Activated naive CD4-positive, alpha-beta T cell treated with anti-CD3 and anti-CD28 coated beads for 36 hours (primary cell): ENCODE measurements at places on chromosomes 2 and 18. TPM values are rescaled to one million over a fixed set of nuclear protein-coding genes. Genes with fewer than 3 reads are reported as not detected.

DNA sequence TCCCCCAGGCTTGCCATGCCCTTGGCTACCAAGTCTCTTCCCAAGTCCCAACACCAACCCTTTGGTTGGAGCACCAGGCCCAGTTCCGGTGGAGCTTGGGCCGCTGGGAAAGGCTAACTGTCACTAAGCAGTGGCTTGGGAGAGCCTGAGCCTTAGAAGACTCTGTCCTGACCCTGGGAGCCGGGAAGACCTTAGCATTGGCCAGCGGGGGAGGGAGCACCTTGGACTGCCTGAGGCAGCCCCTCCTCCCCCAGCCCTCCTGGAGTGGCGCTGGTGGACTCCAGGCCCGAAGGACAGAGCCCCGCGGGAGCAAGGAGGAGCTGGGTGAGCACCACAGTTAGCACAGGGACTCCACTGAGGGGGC lies 62.5 kb upstream of the POMC start:
- peaks cover 24% of the 10 kb centered on the region for H3K36me3 ChIP-seq
- DNase-seq = no peak
- no peaks in the 10 kb centered on the region for H3K27me3 ChIP-seq
- H3K27ac ChIP-seq = no peak overlapping the region

- H3K36me3 ChIP-seq = peaks cover 22% of the 10 kb centered on the region
- no peaks in the 10 kb centered on the region for H3K4me1 ChIP-seq
- no peak for DNase-seq
- no peak overlapping the region for H3K27ac ChIP-seq
- no peak overlapping the region for H3K4me3 ChIP-seq
These were observed 48.9 kb downstream of the DYNC1I2 start for GRCh38 chr2:171735991-171736710.

DNA sequence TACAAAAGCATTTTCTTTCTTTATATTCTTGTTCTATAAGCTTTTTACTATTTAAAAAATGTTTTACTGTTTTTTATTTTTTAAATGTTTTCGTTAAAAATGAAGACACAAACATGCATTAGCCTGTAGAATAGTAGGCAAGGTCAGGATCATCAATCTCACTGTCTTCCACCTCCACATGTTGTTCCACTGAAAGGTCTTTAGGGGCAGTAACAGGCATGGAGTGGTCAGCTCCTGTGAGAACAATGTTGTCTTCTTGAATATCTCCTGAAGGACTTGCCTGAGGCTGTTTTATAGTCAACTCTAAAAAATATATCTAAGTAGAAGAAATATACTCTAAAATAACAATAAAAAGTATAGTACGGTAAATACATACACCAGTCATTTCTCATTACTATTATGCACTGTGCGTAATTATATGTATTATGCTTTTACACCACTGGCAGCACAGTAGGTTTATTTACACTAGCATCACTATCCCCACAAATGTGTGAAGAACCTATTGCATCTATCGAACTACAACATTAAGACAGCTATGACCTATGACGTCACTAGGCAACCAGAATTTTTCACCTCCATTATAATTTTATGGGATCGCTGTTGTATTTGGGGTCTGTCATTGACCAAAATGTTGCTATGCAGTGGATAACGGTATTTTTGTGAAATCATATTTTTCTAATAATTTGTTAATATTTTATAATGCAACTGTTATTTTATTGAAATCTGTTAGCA lies 764.3 kb downstream of the METTL4 start:
- no peaks in the 10 kb centered on the region for H3K36me3 ChIP-seq
- H3K4me1 ChIP-seq = no peaks in the 10 kb centered on the region
- no peak for DNase-seq
- H3K27ac ChIP-seq = no peak overlapping the region

The FOSL2 gene
- 110 TPM for total RNA-seq
